ENCODE measurements at places on chromosomes 12 and 14.

- no peak for DNase-seq
Measured at GRCh38 chr12:23687947-23688346, 261.5 kb downstream of the SOX5 start.

- DNase-seq = no peak
Measured at GRCh38 chr12:8581098-8581784, 31.4 kb downstream of the AICDA start.

- no peak for DNase-seq
Measured at GRCh38 chr12:102638777-102639176, 158.4 kb upstream of the IGF1 start.

DNA sequence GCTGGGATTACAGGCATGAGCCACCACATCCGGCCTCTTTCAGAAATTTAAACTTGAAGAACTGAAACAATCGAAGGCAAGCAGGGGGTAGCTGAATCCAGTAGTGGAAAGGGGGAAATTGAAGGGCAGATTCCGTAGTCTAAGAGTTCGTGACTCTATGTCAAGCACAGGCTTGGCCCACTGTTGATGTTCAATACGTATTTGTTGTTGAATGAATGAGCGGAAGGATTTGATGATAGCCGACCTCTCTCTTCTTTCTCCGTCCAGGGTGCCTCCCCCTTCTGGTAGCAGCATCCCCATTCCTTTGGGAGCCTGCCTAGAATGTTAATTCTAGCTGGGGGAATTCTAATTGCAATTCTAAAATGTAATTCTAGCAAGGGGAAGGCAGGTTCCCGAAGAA, 59.8 kb upstream of the MED13L start:
- no peak for DNase-seq

GRCh38 chr12:43309959-43310358, 242.0 kb downstream of the ADAMTS20 start:
- DNase-seq = no peak

DNA sequence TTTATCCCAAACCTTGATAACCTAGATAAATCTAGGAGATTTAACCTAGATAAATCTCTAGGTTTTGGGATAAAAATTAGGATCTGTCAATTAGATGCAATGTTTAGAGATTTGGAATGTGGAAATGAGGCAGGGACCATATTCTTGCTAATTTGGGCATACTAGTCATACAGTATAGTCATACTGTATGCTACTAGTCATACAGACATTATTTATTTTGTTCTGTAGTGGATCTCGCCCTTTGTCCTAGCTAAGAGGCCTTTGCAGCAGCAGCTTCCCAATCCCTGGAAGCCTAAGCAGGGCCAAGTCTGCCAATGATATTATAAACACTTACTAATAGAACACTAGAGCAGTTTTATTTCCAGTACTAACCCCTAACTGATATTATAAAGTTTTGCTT, 136.4 kb downstream of the CEP128 start:
- no peak for DNase-seq

- no peak for DNase-seq
Measured at GRCh38 chr14:75832621-75833297, 149.0 kb downstream of the TGFB3 start.

DNA sequence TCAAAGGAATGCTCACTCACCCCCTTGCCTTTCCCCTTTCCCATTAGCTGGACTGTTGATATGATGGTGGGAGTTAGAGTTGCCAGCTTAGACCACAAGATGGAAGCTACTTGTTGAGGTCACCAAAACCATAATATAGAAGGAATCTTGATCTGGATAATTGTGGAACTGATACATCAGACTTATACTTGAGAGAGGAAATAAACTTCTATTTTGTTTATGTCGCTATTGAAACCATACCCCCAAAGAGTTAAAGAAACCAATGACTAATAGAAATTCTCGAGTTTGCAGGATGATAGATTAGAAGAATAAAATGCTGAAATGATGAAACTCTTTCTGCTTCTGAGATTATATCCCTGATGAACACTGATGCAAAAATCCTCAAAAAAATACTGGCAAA, 37.9 kb downstream of the TDG start:
- DNase-seq = no peak

DNA sequence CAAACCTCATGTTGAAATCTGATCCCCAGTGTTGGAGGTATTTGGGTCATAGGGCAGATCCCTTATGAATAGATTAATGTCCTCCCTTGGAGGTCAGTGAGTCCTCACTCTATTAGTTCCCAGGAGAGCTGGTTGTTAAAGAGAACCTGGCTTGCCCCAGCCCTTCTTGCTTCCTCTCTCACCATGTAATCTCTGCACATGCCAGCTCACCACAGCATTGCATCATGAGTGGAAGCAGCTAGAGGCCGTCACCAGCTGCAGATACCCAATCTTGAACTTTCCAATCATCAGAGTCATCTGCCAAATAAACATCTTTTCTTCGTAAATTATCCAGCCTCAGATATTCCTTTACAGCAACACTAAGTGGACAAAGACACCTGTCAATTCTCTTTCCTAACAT, 161.8 kb upstream of the IGF1 start:
- DNase-seq = no peak

DNA sequence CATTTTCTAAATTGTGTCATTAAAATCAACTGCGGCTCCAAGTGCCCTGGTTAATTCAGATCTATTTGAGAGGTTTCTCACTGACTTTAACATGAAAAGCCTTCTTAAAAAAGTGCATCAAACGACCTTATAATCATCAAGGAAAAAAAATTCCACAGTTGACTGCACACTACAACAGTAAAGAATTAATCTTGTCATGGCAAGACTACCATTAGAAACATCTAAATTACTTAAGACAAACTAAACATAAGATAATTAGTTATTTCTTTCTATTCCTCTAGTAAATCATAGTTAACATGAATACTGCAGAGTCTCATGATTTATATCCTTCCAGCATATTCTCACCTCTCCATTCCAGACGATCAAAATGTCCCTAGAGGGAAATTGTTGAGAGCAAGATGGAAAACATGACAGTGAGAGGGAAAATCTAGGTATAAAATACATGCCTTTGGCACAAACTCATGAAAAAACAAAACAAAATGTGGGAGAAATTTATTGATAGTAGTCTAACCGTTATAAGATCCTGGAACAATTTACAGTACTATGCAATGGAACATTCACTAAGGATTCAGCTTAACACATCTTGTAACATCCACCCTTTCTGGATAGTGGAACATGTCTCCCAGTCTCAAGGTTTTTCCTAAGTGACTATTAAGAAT, 112.5 kb downstream of the PRKD1 start:
- no peak for DNase-seq

GRCh38 chr12:115500872-115501271, 776.6 kb downstream of the MED13L start:
- DNase-seq = no peak

DNA sequence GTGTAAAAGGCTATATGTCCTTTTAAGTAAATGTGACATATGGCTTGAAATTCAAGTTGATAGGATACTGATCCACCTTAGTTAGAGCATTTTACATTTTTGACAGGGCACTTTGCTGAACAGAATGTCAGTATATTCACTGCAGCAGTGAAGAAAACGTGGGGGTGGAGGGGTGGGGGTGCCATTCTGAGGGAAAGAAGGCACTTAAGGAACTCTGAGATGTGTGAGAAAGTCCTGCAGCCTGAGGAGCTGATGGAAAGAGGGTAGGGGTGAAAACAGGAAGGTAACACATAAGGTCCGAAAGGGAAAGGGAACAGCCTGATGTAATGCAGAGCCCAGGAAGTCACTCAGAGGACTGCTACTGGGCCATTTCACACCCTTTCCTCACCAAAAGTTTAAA, 265.5 kb upstream of the GRIP1 start:
- no peak for DNase-seq

Measured in activated CD8-positive, alpha-beta memory T cell treated with anti-CD3 and anti-CD28 coated beads, Interleukin-2, amount 50 U/mL, for 4 hours (primary cell).